ENCODE measurements at places on chromosomes 6 and 20.

DNA sequence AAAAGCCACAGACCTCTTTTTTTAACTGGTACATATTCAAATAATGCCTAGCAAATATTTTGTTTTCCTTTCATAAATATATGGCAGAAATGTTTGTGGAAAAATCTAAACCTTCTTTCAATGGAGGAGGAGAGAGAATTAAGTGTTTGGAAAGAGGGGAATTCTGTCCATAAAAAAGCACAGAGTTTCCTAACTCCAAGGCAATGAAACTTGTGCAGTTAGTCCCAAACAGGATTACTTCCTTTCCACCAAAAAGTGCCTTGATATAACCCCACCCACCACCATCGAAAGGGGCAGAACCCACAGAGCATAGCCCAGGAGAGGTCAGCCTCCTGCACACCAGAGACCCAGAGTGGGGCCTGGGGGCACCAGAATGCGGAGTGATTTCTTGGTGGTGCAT, 106.3 kb downstream of the OGFRL1 start:
- DNase-seq = no peak

GRCh38 chr20:41048461-41049301, 20.1 kb downstream of the TOP1 start:
- DNase-seq = no peak

DNA sequence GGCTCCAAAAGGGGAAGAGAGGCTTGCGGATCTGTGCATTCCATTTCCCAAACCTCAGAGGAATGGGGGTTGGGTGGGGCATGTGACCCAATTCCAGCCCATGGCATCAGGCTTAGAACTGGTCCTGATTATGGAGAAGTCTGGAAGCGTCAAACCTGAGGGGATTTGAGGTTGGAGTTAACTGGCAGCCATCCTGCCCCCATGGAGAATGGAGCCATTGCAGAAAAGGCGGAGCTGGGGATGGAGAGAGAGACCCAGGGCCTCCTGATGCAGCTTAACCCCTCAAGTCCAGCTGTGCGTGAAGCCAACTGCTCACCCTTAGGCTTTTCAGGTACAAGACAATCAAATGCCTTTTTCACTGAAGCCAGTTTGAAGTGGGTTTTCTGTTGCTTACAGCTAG, 9.9 kb upstream of the SDCBP2 start:
- no peak for DNase-seq

DNA sequence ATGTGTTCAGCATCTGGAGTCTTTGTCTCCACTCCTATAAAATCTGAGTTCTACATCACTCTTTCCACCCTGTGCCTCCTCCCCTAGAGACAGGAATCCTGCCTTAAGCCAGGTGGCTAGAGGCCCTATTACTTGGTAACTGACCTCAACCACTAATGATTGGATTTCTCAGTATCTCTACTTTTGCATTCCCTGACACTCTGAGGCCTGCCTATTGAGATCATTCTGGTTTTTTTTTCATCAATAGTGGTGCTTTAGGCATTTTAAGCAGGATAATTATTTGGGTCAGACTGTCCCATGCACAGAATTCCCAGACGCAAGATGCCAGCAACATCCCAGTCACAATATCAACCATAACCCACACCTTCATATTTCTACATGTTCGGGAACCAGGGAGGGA, 3.9 kb upstream of the GCM1 start:
- no peak for DNase-seq

- DNase-seq = peak; percentile 89
Measured at GRCh38 chr6:143271024-143271423, 179.5 kb downstream of the ADAT2 start.

DNA sequence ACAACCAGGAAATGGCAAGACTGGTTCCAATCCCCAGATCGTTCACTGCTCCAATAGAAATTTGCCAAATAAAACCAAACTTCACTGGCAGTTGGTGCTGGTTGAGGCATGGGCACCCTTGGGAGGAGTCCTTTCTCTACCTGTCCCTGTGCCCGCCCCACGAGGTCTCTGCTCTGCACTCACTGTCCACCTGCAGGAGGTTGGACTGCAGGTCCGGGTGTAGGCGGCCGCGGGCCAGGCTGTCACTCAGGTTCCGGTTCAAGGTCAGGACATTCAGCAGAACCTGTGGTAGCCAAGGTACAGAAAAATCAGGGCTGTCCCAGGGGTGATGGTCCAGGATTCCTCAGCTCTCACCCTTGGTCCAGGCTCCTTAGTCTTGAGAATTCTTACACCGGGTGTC, 22.9 kb downstream of the GGT7 start:
- DNase-seq = no peak

DNA sequence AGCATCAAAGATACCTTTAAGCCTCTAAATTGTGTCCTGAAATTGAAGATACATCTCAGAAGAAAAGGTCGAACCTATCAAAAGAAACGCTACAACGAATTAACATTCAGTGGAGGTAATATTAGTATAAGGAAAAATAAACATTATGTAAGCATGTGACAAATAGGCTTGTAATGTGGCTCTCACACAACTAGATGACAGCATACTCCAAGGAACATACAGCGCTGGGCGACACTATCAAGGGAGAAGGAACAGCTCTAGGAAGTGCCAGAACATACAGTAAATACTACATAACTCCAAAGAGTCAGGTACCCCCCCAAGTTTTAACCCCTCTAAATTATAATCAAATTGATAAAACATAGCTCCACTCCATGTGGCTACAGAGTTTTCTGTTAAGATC, 103.5 kb downstream of the LAMP5 start:
- peak; percentile 34 for DNase-seq

DNA sequence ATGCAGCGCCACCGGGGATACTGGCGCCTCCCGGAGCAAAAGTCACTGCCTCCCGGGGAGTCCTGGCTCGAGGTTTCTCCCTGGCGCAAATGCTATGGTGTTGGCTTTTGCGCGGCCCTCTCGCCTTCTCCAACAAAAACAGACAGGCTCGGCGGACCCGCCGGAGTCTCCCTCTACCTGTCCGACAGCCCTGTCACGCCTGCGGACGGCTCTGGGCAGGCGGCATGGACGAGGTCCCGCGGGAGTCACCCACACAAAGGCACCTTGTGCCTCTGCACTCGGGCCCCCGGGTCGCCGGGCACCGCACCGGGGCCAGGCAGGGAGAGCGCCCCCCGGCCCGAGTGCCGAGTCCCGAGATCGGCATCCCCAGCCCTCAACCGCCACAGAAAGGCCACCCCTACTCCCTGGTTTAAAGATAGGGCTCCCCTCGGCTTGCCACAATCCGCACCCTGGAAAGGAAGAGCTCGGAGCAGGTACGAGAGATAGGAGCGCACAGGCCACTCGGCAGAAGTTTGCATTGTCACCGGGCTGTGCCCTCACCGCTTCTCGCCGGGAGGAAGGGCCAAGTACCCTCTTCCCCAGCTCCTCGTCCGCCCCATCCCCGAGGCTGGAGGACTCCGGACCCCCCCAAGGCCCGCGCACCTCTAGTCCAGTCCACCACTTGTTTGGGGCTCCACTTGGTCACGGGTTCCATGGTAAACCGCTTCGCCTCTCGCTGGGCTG, 903 bp downstream of the CNKSR3 start:
- peak; percentile 54 for DNase-seq

GRCh38 chr6:156348424-156348823, 428.8 kb upstream of the ARID1B start:
- DNase-seq = peak; percentile 54

DNA sequence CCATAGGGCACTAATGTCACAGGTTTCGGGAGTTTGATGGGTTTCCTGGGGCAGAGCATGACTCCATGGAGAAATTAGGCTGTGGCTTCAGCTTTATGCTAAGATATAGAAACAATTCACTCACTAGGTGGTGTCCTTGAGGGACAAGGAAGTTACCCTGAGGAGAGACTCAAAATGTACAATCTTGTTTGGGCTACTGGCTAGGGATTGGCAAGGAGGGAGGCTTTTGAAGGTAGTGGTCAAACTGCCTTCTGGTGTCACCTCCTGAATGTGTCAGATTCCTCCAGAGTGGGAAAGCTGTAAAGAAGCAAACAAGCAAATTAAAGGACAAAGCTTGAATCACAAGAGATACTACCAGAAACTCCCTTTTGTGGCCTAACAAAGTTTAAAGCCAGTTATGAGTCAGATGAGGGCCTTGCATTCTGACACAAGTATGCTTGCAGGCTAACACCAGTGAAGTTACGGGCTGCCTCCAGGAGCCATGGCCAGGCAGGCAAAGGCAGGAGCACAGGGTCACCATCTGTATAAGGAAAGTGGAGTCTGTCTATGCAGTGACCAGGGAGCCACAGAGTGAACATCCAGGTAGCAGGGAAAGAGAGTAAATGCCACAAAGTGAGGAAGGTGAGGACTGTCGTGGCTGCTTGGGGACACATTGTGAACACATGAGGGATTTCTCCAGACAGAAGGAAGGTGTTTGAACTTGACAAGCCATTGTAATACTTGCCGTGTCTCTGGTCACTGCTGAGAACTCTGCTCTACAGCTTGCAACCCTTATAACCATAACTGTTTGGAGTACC, 107.7 kb upstream of the DTNBP1 start:
- no peak for DNase-seq

DNA sequence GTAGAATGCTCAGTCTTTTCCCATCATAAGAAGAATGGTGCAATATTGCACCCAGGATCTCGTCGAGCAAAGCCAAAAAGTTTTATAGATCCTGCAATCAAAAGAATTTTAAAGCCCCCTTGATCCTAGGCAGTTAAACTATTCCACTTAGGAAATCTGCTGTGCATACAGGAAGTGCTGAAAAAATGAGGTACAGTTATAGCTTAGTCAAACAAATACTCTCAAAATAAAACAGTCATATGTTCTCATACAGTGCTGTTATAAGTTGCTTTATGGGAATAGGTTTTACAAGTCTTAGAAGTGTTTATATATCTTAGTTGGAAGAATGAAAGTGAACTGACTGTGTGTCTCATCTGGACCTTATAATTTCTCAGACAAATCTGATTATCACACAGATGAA, 232.6 kb upstream of the RAB32 start:
- DNase-seq = no peak

DNA sequence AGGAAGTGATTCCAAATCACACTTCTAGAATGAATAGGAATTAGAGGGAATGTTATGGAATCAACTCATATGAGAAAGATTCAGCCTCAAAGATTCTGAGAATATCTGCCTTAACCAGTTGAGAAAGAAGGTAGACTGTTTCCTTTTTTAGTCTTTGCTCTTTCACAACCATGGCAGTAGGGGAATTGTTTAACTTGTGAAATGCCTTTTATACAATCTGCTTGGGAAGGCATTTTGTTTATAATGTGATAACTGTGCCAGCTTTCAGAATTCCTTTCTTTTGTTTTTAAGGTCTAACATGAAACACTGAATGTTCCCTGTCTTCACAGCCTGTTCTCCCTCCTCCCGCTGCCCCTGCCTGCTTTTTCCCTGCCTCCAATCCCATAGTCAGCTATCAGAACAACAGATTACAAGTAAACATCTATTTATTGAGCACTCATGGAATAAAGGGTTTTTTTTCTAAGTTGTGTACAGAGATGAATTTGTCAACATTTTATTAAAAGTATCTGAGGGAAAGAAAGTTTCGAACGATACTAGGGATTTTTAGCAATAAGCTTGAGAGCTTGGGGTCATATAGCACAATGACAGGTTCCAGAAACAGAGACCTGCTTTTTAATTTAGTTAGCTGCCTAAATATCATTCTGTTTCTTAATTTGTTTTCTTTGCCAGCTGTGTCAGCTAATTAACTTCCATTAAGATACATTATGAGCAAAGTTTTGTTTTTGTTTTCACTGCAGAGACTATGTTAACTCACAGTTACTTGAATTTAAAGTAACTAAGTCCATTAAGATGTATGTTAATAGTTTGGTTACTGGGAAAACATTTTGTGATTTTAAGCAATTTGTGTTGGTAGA, 28.3 kb upstream of the FBXO30 start:
- peak; percentile 22 for DNase-seq

Data from lung (tissue), 17 donors.